NCI-H748 treated with DMSO at 0.1 percent for 48 hours (cell line): ENCODE measurements at places on chromosomes 6 and 20.

GRCh38 chr6:56837322-56837894, 117.5 kb upstream of the BEND6 start:
- DNase-seq, result no peak

DNA sequence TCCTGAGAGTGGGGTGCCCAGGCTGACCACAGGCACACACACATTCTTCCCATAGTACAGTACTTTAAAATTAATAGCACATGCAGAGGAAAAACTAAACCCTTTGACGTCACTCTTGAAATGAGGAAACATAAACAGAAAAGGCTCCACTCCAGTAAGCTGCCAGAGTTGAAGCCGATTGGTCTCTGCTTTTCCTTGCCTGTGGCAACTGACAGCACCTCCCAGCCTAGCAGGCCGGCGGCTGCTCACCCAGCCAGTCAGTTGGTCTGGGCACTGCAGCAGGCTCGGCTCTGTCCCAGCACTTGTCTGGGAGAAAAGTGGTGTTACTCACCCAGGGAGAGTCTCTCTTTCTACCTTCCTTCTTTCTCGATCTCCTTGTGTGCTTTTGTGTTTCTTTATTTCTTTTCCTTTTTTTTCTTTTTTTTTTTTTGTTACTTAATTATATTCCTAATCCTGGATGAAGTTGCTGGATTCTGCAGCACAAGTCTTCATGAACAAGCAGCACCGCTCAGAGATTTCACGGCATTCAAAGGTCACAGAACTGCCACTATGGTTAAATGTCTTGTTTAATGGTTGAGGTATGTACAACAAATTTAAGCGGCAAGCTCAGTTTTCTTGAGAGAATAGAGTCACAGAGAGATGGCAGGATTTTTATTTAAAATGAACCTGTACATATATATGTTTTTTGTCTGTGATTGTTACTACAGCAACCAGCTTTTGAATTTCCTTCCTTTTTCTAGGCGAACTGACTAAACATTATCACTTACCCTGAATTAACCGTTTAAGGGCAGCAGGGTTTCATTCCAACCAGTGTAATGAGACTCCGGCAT, at the start of gene PDE7B:
PDE7B (plus strand) TSS at position 260 of the 830 bp plus-strand sequence.
- no peak for DNase-seq

GRCh38 chr6:135994857-135995544, 143.5 kb downstream of the PDE7B start:
- DNase-seq, result no peak

GRCh38 chr20:17636523-17637412, 45.3 kb downstream of the RRBP1 start:
- no peak for DNase-seq

DNA sequence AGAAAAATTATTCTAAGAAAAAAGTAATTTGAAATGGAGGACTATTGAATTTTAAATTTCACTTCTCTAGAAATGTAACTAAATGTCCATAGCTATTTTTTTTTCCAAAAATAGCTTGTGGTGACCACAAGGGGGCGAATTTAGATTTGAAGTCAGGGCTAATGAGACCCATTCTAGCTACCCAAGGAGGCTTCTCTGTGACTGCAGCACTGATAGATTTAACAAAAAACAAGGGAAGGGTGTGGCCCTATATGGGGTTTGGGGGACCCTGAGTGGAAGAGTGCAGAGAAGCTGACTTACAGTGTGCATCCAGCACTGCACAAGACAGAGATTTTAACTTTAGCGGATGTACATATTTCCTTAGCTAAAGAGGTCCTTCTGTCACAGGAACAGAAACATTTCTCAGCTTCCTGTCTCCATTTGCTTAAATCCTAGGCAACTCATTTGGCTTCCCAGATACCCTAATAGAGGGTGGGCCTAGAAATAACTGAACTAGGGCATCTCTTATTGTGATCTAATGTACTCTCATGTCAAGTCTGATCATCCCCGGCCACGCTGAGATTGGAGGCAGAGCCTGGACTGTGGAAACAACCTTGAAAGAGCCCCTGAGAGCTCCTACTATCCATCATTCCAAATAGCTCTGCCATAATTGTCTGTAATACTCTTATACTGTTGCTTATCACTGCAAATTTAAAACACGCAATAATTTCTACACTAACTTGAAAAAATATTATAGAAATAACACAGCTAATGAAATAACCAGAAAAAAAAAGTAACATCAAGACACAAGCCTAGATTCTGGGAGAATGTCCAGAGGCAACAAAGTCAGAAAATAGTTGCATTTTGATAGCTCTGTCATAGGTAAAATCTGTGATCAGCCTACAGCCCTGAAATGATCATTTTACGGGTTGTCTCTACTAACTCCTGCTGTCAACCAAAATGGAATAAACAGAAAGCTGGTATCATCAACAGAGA, 93.6 kb downstream of the SNAP91 start:
- DNase-seq, result peak; percentile 34

DNA sequence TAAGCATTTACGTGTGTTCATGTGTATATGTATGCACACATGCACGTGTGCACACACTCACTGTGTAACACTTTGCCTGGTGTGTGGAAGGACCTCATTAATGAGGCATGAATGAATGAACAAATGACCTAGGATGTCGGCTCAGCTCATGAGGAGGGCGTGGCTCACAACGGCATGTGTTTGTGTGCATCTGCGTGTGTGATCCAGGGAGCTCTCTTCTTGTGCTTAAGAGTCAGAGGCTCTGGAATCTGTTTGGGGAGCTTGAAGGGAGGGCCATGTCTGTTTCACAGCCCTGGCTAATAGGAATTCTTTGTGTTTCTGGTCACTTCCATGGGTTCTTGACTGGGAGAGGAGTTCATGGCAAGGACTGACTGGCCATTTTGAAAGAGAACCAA, 32.7 kb downstream of the TOX2 start:
- no peak for DNase-seq

- no peak for DNase-seq
These were observed 913.8 kb upstream of the FLRT3 start for GRCh38 chr20:15251171-15251570.

- no peak for DNase-seq
These were observed 14.0 kb downstream of the MRPS18A start for GRCh38 chr6:43673444-43674084.

DNA sequence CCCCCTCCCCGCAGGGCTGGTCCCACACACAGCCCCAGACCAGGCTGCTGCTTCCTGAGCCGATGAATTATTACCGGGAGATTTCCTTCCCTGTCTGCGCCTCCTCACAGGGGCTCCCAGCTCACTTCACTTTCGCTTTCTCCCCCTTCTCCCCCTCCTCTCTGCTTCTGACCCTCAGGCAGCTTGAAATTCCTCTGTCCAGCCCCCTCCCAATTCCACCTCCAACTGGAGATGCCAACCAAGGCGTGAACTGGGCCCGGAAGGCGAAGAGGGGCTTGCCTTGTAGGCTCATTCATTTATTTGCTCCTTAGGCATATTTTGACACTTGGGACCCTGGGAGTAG, 1.7 kb upstream of the TCF15 start:
- no peak for DNase-seq

DNA sequence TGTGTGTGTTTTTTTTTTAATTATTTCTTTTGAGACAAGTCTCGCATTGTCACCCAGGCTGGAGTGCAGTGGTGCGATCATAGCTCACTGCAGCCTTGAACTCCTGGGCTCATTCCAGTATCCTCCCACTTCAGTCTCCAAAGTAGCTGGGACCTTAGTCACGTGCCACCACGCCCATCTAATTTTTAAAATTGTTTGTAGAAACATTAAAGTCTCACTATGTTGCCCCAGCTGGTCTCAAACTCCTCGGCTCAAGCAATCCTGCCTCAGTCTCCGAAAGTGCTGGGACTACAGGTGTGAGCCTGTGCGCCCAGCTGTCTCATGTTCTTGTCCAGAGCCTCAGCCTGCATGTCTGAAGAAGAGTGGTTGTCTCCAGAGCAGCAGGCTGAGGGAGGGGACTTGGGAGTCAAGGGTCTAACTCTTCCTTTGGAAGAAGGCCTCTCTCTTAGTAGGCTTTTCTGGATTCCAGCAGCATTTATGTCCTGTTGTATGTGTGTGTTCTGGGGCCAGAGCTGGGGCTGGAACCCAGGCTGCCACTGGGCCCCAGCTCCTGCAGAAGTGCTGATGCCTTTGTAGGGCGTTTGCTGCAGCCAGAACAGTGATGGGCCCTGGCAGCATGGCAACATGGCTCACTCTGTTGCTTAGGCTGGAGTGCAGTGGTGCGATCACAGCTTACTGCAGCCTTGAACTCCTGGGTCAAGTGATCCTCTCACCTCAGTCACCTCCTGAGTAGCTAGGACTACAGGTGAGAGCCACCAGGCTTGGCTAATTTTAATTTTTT, 5.4 kb downstream of the DNMT3B start:
- no peak for DNase-seq

GRCh38 chr20:33869283-33869682, 58.1 kb downstream of the CHMP4B start:
- no peak for DNase-seq

- no peak for DNase-seq
These were observed 20.0 kb upstream of the ZNFX1 start for GRCh38 chr20:49297605-49298530.

- no peak for DNase-seq
These were observed 245.8 kb downstream of the SYNE1 start for GRCh38 chr6:152391179-152391880.

GRCh38 chr6:137894779-137895385, 27.8 kb downstream of the TNFAIP3 start:
- no peak for DNase-seq

GRCh38 chr6:123343836-123344235, 292.9 kb downstream of the TRDN start:
- DNase-seq, result no peak

DNA sequence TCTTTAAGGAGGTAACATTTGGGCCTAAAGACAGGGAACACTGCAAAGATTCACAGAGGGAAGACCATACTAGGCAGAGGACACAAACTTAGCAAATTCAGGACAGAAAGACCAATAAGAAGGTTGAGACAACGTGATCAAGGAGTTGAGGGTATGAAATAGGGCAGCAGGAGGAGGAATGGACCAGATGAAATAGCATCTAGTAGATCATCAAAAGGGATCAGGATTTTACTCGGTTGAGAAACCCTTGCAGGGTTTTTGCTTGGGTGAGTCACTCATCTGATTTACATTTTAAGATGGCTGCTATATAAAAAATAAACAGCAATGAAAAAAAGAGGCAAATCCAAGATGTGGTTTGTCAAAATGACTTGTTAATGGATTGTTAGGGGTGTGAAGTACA, 4.7 kb downstream of the BCLAF1 start:
- no peak for DNase-seq

- DNase-seq, result no peak
These were observed 285.1 kb downstream of the ADGB start for GRCh38 chr6:146883640-146884531.

- no peak for DNase-seq
These were observed 35.7 kb downstream of the DNAAF9 start for GRCh38 chr20:3371754-3372153.

DNA sequence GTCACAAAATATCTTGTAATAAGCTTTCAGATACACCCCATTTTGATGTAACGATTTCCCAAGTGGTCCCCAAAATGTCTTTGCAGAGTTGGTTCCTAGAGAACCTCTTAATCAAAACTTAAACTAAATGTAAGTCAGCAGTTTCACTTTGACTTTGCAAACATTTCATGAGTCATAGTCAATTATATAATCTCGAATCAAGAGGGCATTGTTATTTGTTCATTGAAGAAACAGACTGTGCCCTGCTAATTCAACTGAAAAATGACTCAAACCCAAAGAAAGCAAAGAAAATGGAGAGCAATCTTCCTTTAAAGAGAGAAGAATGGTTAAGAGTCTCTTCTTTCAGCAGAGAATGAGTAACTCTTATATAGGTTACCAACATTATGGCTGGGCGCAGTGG, 58.3 kb downstream of the IPCEF1 start:
- no peak for DNase-seq

GRCh38 chr20:39052676-39053075, 90.5 kb downstream of the DHX35 start:
- DNase-seq, result no peak

GRCh38 chr6:11432091-11432490, 105.5 kb upstream of the TMEM170B start:
- no peak for DNase-seq

- DNase-seq, result no peak
These were observed 218.3 kb upstream of the CST7 start for GRCh38 chr20:24730750-24731149.

DNA sequence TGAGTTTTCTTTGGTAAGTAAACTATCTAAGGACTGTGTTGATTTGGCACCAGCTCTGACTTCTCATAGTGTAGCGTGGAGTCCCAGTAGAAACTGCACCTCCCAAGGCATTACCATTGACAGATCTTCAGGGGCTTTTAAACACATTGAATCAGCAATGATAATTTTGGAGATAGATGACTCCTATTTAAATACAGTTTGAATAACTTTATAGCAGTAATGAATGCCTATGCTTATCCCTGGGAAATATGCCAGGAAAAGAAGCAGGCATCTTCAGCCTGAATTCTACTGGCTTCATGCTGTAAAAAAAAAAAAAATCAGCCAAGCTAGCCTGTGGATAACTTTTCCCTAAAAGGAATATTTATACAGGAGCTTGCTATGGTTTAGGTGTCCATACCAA, 895.9 kb downstream of the EYS start:
- no peak for DNase-seq

DNA sequence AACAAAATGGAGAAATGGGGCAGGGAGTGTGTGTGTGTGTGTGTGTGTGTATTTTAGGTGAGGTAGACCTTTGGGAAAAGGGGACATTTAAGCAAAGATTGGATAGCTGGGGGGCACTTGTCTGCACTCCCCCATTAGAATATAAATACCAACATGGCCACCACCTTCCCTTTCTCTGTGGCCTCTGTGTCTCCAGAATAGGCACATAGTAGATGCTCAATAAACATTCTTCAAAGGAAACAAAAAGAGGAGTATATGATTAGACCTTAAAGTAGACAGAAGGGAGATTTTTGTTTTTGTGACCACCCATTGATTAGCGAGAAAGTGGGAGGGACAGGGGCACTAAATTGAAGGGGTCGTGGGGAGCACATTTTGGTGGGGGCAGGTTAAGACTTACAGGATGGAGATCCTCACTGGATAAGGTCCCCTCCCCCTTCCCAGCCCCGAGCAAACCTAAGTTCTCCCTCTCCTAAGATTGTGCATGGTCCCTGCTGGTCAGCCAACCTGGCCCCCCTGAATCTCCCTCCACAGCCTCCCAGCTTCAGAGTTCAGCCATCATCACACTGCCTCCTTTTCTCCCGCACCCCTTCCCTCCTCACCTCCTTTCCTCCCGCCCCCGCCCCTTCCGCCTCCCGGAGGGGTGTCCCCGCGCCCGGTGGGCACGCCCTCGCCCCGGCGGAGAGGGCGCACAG, 514 bp upstream of the TSHZ2 start:
- DNase-seq, result no peak

- DNase-seq, result no peak
These were observed 178.4 kb downstream of the NRN1 start for GRCh38 chr6:5828296-5828695.

DNA sequence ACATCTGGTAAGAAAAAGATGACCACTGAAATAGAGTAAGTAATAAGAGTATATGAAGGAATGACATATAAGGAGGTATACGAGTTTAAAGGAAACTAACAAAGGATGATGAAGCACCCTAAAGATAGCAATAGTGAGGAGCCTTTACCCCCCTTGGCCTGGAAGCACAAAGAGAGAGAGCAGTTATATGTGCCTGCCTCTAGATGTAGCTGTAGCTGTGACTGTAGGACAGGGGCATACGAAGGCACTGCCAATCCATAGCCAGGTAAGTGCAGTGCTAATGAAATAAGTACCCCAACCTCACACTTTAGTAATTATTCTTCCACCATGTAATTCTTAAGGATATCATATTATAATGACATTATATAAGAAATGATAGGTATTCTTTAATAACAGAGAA, 90.1 kb upstream of the FKBP1C start:
- DNase-seq, result no peak
